Metanephros (tissue), 2 donors: ENCODE measurements at places on chromosomes 2 and 18. TPM values are rescaled to one million over a fixed set of nuclear protein-coding genes. Genes with fewer than 3 reads are reported as not detected.

The VWA3B gene
- total RNA-seq = 0.18 TPM

The TBC1D8 gene
- 34.9 TPM for total RNA-seq

The RFX8 gene
- 2.5 TPM for total RNA-seq

The CNTNAP5 gene
- 0.58 TPM for total RNA-seq

The MAPK4 gene
- total RNA-seq = 5.1 TPM

The ATRAID gene
- total RNA-seq = 146 TPM

The SMAD4 gene
- total RNA-seq = 128 TPM

The LOXL3 gene
- total RNA-seq = 10.0 TPM

The IL36RN gene
- total RNA-seq = not detected

The TWIST2 gene
- total RNA-seq = 10.7 TPM

The ZNF385B gene
- 3.6 TPM for total RNA-seq

The VIT gene
- 0.88 TPM for total RNA-seq

The RGPD4 gene
- not detected for total RNA-seq

The REG3G gene
- not detected for total RNA-seq

The EML6 gene
- total RNA-seq = 21.1 TPM

The KRTCAP3 gene
- total RNA-seq = 1.1 TPM

The CTNNA2 gene
- 2.3 TPM for total RNA-seq

The CROCC2 gene
- 0.18 TPM for total RNA-seq

The SPEG gene
- total RNA-seq = 39.6 TPM

The ADD2 gene
- total RNA-seq = 6.1 TPM

The FAM237A gene
- total RNA-seq = not detected

The REEP1 gene
- 6.5 TPM for total RNA-seq

The IL36B gene
- not detected for total RNA-seq

The TSPYL6 gene
- not detected for total RNA-seq

The UGT1A4 gene
- 0.29 TPM for total RNA-seq

The STK17B gene
- total RNA-seq = 18.7 TPM

The HRH4 gene
- total RNA-seq = 0.23 TPM

The UXS1 gene
- 67.4 TPM for total RNA-seq

The EN1 gene
- total RNA-seq = 0.29 TPM

The AQP12B gene
- 0.58 TPM for total RNA-seq

The SLC8A1 gene
- total RNA-seq = 211 TPM

The SMYD1 gene
- 30.2 TPM for total RNA-seq

The ESPNL gene
- 3.8 TPM for total RNA-seq

The RBM45 gene
- total RNA-seq = 19.3 TPM

The PSD4 gene
- total RNA-seq = 18.4 TPM

The HS1BP3 gene
- total RNA-seq = 21.5 TPM

The CCDC74B gene
- total RNA-seq = 10.6 TPM

The DUSP2 gene
- 15.6 TPM for total RNA-seq

The HOXD1 gene
- total RNA-seq = 5.5 TPM

The EPHA4 gene
- 74.2 TPM for total RNA-seq

The TDRD15 gene
- total RNA-seq = 0.06 TPM
